ENCODE measurements at places on chromosomes 1 and 21. TPM values are rescaled to one million over a fixed set of nuclear protein-coding genes. Genes with fewer than 3 reads are reported as not detected.

SLC44A5 gene
- total RNA-seq: 0.36 TPM

OR2L8 gene
- total RNA-seq: not detected

- H3K27me3 ChIP-seq: no peaks in the 10 kb centered on the region
- H3K36me3 ChIP-seq: no peaks in the 10 kb centered on the region
- no peak for DNase-seq
- no peak overlapping the region for H3K27ac ChIP-seq
- no peak overlapping the region for H3K4me3 ChIP-seq
Measured at GRCh38 chr1:83996191-83996590, 2.7 kb downstream of the TTLL7 start.

DNA sequence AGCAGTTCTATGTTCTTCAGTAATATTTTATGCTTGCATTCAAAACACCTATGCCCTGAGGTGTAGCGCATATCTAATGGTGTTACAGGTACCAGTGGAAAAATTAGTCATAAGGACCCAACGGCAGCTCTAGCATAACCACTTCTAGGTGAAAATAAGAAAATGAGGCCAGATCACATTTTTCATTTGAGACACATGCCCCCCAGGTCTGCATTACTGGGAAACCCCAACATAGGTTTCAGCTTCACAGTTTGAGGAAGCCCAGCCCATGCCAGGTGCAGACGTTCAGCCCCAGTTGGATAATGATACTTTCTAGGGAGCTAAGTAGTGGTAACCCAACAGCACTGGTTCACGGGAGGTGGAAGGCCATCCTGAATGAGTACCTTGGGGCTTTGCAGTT, 129.8 kb downstream of the CNIH3 start:
- H3K4me1 ChIP-seq: peaks cover 10% of the 10 kb centered on the region
- no peaks in the 10 kb centered on the region for H3K27me3 ChIP-seq
- DNase-seq: no peak
- no peaks in the 10 kb centered on the region for H3K36me3 ChIP-seq
- no peak overlapping the region for H3K4me3 ChIP-seq

MLLT11 gene
- 1.8 TPM for total RNA-seq

DNA sequence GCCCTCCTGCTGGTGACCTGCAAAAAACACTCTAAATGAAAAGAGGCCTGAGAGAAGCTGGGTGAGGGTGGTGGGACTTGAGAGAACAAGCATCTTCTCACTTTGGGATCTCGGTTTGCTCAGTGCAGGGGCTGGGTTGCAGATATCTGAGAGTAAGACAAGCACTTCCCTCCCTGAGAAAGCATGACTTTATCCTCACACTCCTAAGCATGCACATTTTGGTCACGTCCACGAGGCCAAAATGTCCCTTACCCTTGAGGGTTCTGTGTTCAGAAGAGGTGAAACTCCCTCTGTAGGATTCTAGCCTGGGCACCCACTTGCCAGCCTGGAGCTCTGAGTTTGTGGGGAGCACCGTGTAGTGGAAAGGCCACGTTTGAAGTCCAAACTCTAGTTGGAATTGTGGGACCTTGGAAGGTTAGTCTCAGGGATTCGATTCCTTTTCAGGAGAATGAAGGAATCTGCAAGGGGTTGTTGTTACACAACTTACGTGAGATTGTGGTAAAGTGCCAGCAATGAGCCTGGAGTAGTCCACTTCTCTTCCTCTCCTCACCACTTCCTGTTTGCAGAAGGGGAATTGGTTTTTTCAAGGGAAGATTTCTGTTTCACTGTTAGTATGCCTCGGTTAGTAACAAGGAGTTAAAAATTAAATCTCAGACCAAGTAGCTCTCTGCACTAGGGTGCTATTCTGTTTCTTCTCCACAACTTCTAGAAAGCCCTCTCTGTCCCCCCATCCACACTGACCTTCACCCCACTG, 3.0 kb downstream of the FCAMR start:
- peaks cover 16% of the 10 kb centered on the region for H3K27me3 ChIP-seq
- DNase-seq: no peak
- no peaks in the 10 kb centered on the region for H3K4me1 ChIP-seq

DNA sequence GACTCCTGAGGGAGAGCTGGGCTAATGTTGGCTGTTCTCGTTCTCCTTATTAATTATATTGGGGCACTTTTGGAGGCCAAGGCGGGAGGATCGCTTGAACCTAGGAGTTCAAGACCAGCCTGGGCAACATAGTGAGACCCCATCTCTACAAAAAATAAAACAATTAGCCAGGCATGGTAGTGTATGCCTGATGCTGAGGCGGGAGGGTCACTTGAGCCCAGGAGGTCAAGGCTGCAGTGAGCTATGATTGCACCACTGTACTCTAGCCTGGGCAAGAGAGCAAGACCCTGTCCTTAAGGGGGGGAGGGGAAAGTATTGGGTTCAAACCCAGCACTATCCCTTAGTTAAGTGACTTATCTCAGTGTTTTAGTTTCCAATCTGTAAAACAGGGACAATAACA, 70.0 kb upstream of the NBPF3 start:
- no peaks in the 10 kb centered on the region for H3K27me3 ChIP-seq
- no peaks in the 10 kb centered on the region for H3K36me3 ChIP-seq
- H3K4me1 ChIP-seq: no peaks in the 10 kb centered on the region
- no peak overlapping the region for H3K27ac ChIP-seq
- DNase-seq: no peak

FCN3 gene
- not detected for total RNA-seq

TRAF5 gene
- total RNA-seq: 15.9 TPM

- no peak overlapping the region for H3K27ac ChIP-seq
- H3K4me1 ChIP-seq: no peaks in the 10 kb centered on the region
- no peak overlapping the region for H3K4me3 ChIP-seq
Measured at GRCh38 chr1:228346731-228347130, 59.9 kb downstream of the TRIM11 start.

GRCh38 chr1:172914501-172915144, 136.1 kb downstream of the TNFSF18 start:
- peaks cover 55% of the 10 kb centered on the region for H3K4me1 ChIP-seq
- DNase-seq: no peak
- no peak overlapping the region for H3K4me3 ChIP-seq
- H3K27me3 ChIP-seq: no peaks in the 10 kb centered on the region
- peak overlapping the region; percentile 42 for H3K27ac ChIP-seq

- H3K27me3 ChIP-seq: no peaks in the 10 kb centered on the region
- no peaks in the 10 kb centered on the region for H3K36me3 ChIP-seq
- no peak overlapping the region for H3K4me3 ChIP-seq
- no peaks in the 10 kb centered on the region for H3K4me1 ChIP-seq
Measured at GRCh38 chr1:36532810-36533401, 50.2 kb upstream of the CSF3R start.

GRCh38 chr21:34946916-34947534, 102.1 kb downstream of the RUNX1 start:
- no peak overlapping the region for H3K4me3 ChIP-seq
- H3K4me1 ChIP-seq: no peaks in the 10 kb centered on the region
- H3K27ac ChIP-seq: no peak overlapping the region

PALMD gene
- 5.6 TPM for total RNA-seq

MCOLN2 gene
- 0.88 TPM for total RNA-seq

DNA sequence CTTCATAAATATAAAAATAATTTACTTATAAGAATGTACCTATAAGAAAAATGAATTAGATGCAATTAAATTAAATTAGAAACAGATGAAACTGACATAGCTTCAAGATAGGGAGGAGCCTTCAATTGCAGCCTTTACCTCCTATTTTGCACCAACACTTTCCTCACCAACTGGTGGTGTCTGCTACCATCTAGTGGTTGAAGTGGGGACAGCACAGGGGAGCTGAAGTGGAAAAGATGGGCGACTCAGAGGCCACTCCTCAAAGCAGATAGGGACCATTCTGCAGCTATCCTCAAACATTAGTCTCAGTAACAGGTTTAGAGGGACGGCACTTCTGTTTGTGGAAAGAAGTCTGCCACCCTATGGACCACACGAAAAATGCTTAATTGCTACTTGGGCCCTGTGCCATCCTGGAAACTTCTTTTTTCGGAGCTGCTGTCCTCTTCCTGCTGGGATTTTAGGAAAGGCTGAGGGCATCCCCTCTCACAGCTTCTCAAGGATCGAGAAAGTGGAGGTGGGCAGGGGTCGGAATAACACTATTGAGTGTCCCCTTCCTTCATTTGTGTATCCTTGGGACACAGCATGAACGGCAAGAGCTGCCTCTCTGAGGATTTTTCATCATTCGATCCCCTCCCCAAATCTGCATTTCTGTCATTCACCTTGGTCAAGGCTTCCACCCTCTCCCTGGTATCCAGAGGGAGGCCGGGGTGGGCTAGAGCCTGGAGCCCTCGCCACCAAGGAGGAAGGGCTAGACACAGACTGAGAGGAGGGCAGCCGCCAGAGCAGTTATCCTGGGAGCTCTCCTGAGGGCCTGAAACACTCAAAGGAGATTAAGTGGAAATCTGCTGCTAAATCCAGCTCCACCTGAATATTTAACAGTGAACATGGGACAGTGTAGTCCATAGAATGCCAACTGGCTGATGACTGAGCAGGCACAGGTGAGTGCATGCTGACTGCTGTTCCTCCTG, 9.6 kb downstream of the PROK1 start:
- DNase-seq: peak; percentile 95
- no peak overlapping the region for H3K27ac ChIP-seq
- H3K27me3 ChIP-seq: no peaks in the 10 kb centered on the region
- no peak overlapping the region for H3K4me3 ChIP-seq

DNA sequence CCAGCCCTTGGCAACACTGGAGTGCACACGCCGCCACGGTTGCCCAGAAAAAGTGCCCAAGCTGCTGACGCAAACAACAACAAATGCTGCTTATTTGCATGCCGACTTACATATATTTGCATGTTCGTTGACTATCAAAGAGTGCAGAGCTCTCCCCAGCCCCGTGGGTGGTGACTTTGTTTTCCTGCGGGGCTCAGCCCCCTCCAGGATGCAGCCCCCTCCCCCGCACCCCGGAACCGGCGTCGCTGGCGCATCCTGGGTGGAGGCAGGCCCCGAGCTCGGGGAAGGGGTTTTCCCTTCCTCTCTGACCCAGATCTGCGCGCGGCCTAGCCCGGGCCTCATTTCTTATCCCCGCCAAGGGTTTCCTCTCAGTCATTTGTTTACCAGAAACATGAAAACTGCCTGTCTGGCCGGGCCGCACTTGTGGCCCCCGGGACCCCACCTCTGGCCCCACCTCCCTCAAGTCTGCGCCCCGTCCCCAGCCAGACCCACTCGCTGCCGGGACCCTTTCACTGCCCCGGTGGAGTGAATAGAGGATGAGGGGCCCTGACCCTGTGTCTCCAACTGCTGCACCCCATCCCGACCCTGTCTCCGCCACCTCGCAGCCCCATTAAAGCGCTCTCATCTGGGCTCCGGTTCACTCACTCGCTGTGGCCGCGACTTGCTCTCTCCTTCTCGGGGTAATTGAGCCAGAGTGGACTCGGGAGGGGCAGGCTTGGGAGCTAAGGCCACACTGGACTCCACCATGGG, 5.5 kb downstream of the TNFRSF25 start:
- H3K27me3 ChIP-seq: peaks cover 8% of the 10 kb centered on the region
- no peak overlapping the region for H3K4me3 ChIP-seq
- no peaks in the 10 kb centered on the region for H3K4me1 ChIP-seq
- H3K36me3 ChIP-seq: peaks cover 8% of the 10 kb centered on the region
- DNase-seq: peak; percentile 93

DNA sequence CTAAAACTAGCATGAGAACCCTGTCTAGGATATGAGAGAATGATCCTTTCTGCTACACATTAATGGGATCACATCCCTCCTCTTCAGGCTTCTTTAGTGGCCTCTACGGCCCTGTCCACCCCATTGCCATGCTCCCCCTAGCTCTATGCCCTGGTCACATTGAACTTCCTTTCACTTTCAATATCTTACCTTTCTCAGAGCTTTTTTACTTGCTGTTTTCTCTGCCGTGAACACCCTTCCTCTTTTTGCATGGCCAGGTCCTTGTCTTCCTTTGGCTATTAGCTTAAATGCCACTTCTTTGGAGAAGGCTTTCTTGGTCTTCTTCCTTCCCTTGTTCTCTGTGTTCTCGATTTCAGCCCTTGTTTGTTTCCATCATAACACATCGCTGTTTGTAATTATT, 97.4 kb downstream of the GIPC2 start:
- H3K4me3 ChIP-seq: no peak overlapping the region
- H3K27ac ChIP-seq: no peak overlapping the region
- no peaks in the 10 kb centered on the region for H3K27me3 ChIP-seq
- DNase-seq: no peak
- peaks cover 17% of the 10 kb centered on the region for H3K4me1 ChIP-seq
- no peaks in the 10 kb centered on the region for H3K36me3 ChIP-seq

GRCh38 chr1:51270751-51271150, 34.7 kb downstream of the RNF11 start:
- no peaks in the 10 kb centered on the region for H3K27me3 ChIP-seq
- peaks cover 20% of the 10 kb centered on the region for H3K36me3 ChIP-seq
- no peak for DNase-seq
- H3K27ac ChIP-seq: no peak overlapping the region
- peaks cover 48% of the 10 kb centered on the region for H3K4me1 ChIP-seq

DNA sequence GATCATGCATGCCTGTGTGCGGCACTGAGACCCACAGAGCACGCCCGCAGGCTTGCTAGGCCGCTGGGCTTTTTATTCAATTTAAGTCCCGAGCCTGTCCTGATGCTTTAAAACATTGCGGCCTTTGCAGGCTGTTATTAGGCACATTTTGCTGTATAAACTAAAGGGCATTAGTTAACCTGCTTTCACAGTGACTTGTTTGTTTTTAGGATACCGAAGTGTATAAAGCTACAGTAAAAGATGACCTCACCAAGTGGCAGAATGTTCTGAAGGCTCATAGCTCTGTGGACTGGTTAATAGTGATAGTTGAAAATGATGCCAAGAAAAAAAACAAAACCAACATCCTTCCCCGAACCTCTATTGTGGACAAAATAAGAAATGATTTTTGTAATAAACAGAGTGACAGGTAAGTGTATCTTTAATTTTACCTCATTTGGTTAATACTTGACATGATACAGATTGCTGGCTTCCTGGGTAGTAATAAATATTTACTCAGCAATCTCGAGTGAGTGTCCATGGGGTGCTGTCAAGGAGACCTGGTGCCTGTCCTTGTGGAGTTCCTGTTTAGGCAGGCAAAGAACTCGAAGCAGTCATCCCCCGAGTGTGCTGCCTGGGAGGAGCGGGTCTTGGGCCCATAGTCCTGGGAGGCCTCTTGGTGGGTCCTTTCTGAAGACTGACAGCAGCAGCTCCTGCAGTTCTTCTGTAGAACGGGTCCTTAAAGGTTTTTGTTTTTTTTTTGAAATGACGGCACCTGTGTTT, 40.1 kb downstream of the TRAPPC10 start:
- no peaks in the 10 kb centered on the region for H3K27me3 ChIP-seq
- peaks cover 13% of the 10 kb centered on the region for H3K36me3 ChIP-seq
- peaks cover 44% of the 10 kb centered on the region for H3K4me1 ChIP-seq
- peak; percentile 14 for DNase-seq
- H3K27ac ChIP-seq: peak overlapping the region; percentile 94
- H3K4me3 ChIP-seq: no peak overlapping the region

GRCh38 chr1:204760350-204760749, 74.8 kb upstream of the LRRN2 start:
- H3K27me3 ChIP-seq: peaks cover 16% of the 10 kb centered on the region
- H3K4me1 ChIP-seq: peaks cover 9% of the 10 kb centered on the region
- H3K36me3 ChIP-seq: no peaks in the 10 kb centered on the region
- no peak for DNase-seq
- H3K27ac ChIP-seq: no peak overlapping the region

POFUT2 gene
- 35.8 TPM for total RNA-seq
